ENCODE measurements at places on chromosomes 5 and 9. TPM values are rescaled to one million over a fixed set of nuclear protein-coding genes. Genes with fewer than 3 reads are reported as not detected.

Gene RALGPS1
- 7.3 TPM for total RNA-seq

Gene KIF3A
- total RNA-seq: 15.2 TPM

Gene TIGD6
- 1.7 TPM for total RNA-seq

Gene PIP5KL1
- total RNA-seq: 4.2 TPM

Gene C9orf50
- total RNA-seq: not detected

Gene CTXN3
- total RNA-seq: not detected

Gene C9
- total RNA-seq: 0.59 TPM

Gene LMX1B
- total RNA-seq: not detected

DNA sequence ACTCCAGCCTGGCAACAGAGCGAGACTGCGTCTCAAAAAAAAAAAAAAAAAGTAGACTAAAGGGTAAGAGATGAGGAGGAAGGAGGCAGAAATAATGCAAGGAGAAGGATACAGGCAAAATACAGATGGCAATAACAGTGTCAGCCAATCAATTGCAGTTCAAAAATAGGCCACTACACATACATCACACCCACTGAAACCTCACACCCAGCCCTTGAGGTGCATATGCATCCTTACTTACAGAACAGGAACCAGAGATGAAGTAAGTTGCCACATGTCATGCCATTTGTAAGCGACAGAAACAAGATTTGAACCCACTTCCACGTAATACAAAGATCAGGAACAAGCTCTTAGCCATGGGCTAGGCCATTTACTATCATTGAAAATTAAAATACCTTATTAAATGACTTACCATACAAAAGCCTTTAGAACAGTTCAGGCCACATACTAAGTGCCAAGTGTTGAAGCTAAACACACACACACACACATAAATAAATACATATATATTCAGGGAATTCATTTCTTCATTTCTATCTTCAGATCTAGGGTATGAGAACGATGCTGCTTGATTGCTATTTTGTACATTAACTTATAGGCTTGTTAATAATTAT, 98.4 kb downstream of the FNBP1 start:
- DNase-seq: peak; percentile 48

GRCh38 chr5:34545164-34545563, 111.0 kb upstream of the RAI14 start:
- DNase-seq: no peak

DNA sequence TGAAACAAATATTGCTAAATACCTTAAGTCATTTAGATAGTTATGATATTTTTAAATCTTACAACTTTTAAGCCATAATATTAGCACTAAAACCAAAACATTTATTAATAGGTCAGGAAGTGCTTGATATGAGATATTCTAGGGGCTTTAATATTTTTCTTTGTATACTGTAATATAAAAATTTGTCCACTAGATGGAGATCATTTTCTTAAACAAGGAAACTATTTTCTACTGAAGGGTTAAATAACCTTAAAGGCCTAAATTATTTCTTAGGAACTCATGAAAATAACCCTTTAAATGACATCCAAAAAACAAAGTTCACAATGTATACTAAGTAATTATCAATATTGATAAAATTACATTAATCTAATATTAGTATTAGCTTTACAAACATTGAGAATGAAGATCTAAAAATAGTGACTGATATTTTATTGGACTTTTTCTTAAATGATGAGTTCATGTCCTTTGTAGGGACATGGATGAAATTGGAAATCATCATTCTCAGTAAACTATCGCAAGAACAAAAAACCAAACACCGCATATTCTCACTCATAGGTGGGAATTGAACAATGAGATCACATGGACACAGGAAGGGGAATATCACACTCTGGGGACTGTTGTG, 635.7 kb downstream of the RAB3C start:
- DNase-seq: no peak

DNA sequence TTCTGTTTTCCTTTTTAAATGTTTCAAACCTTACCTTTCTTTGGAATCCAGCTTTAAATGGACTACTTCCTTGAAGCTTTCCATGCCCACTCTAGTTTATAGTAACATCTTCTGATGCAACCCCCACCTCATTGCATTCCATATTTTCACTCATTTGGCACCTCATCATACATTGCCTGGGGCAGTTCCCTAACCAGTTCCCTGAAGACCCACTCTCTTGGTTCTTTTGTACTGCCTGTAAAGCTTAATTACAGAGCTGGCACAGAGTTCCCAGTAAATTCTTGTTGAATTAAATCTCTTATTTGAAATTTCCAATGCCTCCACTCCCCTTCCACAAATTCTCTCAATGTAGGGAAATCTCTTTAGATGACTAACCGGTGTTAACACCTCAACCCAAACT, 257.2 kb downstream of the ARRDC3 start:
- DNase-seq: no peak

GRCh38 chr5:169745441-169746146, 108.5 kb downstream of the DOCK2 start:
- DNase-seq: no peak

GRCh38 chr9:90726215-90726614, 75.4 kb upstream of the SYK start:
- no peak for DNase-seq

GRCh38 chr9:83701769-83702168, 6.0 kb downstream of the UBQLN1 start:
- DNase-seq: no peak

DNA sequence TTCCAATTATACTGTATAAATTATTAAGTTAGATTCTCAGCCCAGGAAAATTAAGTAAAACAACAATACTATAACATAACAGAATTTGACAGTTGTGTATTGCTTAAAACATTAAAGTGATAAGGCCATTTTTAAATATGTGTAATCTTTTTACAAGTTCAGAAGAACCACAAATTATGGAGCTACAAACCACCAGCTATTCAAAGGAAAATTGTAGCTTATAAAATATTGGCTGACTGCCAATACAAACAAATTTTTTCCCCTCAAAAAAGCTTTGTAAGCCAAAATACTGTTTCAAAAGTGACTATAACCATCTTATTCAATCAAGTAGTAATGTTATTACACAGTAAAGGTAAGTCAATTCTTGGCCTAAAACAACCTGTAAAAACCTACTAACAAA, 21.9 kb downstream of the STRBP start:
- DNase-seq: no peak

DNA sequence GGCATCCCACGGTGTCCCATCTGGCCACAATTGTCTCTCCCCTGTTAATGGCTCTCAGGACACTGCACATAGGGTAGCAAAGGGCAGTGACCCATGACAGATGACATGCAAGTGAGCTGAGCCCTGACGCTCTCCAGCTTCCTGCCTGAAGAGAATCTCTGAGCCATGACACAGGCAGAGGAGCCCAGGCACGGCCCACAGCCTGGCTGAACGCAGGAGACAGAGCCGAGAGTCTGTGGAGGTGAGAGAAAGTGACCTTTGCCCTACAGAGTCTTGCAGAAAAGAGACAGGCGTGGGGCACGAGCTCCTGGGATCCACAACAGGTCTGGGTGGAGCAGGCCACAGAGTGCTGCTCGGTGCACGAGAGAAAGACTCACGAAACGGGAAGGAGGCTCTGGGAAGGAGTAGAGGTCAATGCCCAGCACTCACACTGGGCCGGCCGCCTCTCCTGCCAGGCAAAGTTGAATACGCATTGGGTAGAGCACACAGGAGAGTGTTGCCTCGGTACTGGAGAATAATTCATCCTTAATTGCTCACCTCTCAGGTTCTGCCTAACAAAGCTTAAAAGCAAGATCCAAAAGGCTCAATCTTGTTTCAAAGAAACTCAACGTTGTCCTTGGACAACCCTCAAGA, 90.3 kb downstream of the MRPL36 start:
- no peak for DNase-seq

GRCh38 chr9:69425136-69425801, 100.3 kb downstream of the ENTREP1 start:
- no peak for DNase-seq

DNA sequence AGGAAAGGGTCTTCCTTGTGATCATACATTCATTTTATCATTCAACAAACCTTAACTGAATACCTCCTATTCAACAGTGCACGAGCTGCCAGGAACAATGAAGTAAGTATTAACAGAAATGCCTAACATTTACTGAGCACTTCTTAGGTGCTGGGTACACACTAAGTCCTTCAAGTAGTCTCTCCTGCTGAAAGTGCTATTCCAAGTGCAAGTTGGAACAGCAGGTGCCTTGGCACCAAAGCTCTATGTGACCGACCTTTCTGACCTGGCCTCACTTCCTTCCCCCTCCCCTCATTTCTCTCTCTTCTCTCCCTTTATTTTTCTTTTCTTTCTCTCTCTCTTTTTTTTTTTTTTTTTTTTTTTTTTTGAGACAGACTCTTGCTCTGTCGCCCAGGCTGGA, 94.5 kb downstream of the GRIA1 start:
- no peak for DNase-seq

DNA sequence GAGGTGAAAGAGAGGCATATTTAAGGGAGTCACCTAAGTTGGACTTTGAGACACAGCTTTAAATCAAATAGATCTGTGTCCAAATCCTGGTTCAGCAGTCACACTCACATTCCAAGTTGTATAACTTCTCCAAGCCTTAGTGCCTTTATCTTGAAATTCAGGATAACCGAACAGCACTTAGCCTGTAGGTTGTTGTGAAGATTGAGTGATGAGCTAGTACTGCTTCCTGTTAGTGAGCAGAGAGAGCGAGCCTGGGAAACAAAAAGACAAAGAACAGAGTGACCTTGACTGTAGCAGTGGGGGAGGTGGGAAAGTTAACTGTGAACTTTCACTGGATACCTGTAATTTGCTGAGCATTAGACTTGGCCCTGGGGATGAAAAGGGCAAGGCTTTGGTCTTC, 22.4 kb downstream of the MAML1 start:
- no peak for DNase-seq

GRCh38 chr5:173542964-173543363, 73.5 kb downstream of the BOD1 start:
- no peak for DNase-seq

GRCh38 chr5:3302228-3302627, 293.4 kb upstream of the IRX1 start:
- no peak for DNase-seq

GRCh38 chr9:76271755-76272154, 122.5 kb downstream of the RFK start:
- no peak for DNase-seq

DNA sequence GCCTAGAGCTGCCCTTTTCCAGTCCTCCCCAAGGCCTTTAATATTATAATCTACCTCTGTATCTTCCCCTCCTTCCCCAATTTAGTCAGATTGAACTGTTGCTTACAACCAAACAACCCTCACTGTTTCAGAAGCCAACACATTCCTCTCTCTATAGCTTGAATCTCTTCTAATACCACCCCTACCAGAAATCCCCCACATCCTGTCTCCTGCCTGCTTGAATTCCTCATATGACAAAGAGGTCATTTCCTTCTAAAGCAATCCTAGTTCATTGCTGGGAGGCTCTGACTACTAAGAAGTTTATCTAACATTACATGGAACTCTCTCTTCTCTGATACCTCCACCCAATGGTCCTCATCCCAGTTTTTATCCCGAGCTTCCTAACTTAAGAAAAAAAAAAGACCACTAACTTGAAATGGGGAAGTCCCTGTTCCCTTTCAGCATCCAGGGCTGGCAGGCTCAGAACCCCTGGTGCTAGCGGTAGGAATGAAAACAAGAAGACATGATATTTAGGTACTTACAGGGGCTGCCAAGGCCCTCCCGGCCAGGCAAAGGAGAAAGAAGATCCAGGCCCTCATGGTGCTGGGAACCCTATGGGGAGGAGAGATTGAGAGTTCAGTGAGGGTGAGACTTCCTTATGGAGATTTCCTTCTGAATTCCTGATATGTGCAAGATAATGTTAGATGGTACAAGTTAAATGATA, 11.0 kb downstream of the SPARC start:
- no peak for DNase-seq

DNA sequence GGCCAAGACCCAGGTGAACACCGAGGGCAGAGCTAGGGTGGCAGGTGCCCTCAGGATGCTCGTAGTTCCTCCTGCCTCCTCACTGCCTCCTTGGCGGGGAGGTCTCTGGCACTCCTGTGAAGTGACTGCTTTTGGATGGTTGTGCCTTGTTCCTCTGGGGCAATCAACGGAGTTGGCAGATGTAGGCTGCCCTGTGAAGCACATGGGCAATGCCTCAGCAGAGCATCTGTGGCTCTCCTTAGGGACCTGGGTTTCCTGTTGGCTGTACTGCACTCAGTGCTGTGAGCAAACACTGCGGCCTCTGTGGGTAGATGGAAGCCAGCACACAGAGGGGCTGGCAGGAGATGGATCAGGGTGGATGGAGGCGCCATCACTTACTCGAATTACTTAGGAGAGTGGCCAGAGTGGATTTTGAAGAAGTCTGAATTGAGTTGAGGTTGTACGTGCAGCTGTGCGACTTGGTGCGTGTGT, 71.4 kb upstream of the COL5A1 start:
- no peak for DNase-seq
